PC-9 (cell line): ENCODE measurements at places on chromosomes 6 and 20. TPM values are rescaled to one million over a fixed set of nuclear protein-coding genes. Genes with fewer than 3 reads are reported as not detected.

- no peak for DNase-seq
- H3K27me3 ChIP-seq: no peaks in the 10 kb centered on the region
- no peak overlapping the region for H3K27ac ChIP-seq
- H3K4me1 ChIP-seq: no peaks in the 10 kb centered on the region
- H3K4me3 ChIP-seq: no peak overlapping the region
- H3K36me3 ChIP-seq: no peaks in the 10 kb centered on the region
Measured at GRCh38 chr6:102662851-102663250, 1269.3 kb downstream of the GRIK2 start.

GRCh38 chr20:53844259-53844658 is 226.1 kb downstream of the BCAS1 start:
- no peak overlapping the region for H3K27ac ChIP-seq
- H3K27me3 ChIP-seq: no peaks in the 10 kb centered on the region
- H3K4me3 ChIP-seq: no peak overlapping the region
- peaks cover 30% of the 10 kb centered on the region for H3K4me1 ChIP-seq

Gene UNC5CL
- 1.7 and 2.1 TPM in 2 replicates for total RNA-seq

Gene TSPO2
- not detected in 2 replicates for total RNA-seq

Gene ELOVL4
- not detected in 2 replicates for total RNA-seq

Gene PMEPA1
- total RNA-seq: 163 and 177 TPM in 2 replicates

Gene MYH7B
- 1.0 and 2.3 TPM in 2 replicates for total RNA-seq
